ENCODE measurements at places on chromosomes 2 and 18.

GRCh38 chr2:54040685-54041084 is 69.9 kb upstream of the PSME4 start:
- DNase-seq, result no peak

DNA sequence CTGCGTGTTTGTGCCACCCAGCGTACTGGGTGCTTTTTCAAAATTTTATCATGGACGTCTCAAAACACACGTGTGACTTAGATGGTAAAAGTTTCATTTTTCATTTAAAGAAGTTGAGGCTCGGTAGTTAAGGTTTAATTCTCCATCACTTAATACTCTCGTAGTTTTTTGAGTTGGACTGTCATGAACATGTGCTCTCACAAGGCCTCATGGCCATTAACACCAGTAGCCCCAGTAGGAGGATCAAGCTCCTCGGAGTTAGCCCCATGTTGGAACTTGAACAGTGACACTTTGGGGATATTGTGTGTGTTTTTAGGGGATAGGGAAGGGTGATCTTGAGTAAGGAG is 15.3 kb downstream of the NMUR1 start:
- DNase-seq, result no peak

- DNase-seq, result no peak
These were observed 24.6 kb downstream of the PRKRA start for GRCh38 chr2:178426388-178426787.

DNA sequence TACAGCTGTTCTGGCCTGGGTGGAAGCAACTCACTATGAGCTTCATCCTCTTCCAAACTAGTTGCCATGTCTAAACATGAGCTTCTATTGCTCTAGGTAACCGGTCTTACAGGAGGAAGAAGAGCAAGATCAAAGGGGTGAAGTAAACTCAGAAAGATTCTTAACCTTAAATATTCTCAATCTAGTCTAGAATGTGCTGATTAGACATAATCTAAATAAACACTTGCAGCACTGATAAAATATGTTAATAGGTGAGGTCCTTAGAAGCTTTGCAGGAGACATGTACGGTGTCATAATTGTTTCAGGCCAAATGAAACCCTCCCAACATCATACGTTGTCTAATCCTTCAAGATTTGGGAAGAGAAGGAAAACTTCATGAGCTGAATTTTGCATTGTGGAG is 431.6 kb upstream of the FSHR start:
- DNase-seq, result no peak

DNA sequence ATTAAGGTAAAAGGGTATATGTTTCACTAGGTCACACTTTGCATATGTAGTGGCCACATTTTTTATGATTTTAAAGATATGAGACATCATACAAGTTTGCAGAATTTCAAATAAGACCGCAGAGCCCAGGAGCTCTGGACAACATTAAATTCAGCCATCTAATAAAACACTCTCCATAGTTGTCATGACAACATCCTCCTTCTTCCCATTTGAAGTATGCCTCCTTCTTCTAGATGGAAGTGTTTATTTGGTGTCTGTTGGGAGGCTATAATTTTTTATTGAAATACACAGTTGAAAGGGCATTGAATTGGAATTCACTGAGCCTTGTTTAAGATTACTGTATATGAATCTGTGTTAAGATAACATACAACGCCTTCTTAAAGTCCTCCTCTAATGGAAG is 467.3 kb downstream of the CMPK2 start:
- DNase-seq, result no peak

GRCh38 chr2:218867900-218868299 is 8.3 kb downstream of the WNT6 start:
- DNase-seq, result no peak

- DNase-seq, result no peak
These were observed 105.5 kb upstream of the NEUROD1 start for GRCh38 chr2:181785691-181786344.

DNA sequence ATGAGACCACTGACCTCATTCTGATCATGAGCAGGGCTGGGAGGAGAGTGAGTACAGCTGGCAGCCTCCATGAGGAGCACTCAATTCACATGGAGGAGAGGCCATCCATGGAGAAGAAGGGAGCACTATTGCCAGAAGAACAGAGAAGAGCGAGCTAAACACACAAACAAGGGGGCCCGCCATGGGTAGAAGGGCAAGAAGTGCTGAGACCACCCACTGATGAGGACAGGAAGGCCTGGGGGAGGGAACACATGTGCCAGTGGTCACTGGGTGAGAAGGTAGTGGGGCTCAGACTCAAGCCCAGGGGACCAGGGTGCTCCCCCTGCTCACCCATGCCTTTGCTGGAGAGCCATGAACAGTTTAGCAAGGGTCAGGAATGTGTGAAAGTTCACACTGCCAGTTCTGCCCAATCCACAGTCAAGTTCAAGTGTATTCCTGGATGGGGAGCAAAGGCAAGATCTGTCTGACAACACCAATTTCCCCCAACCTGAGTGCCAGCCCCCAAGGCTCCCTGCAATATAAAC is 57.7 kb downstream of the TTC32 start:
- DNase-seq, result no peak

DNA sequence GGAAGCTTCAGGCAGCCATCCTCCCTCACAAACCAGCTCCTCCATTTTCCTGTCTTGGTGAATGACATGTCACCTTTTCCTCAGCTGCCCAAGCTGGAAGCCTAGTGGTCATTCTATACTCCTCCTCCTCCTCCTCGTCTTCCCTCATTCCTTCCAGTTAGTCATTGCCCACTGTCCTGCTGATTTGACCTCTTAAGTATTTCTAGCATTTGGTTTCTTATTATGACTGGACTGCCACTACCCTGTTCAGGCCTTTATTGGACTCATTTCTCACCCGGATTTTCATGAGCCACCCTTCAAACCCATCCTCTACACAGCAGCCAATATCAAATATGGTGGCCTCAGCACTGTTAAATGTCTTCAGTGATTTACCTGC is 21.9 kb upstream of the MGAT5 start:
- no peak for DNase-seq

GRCh38 chr18:13374468-13375301 is 156.1 kb downstream of the LDLRAD4 start:
- DNase-seq, result no peak

DNA sequence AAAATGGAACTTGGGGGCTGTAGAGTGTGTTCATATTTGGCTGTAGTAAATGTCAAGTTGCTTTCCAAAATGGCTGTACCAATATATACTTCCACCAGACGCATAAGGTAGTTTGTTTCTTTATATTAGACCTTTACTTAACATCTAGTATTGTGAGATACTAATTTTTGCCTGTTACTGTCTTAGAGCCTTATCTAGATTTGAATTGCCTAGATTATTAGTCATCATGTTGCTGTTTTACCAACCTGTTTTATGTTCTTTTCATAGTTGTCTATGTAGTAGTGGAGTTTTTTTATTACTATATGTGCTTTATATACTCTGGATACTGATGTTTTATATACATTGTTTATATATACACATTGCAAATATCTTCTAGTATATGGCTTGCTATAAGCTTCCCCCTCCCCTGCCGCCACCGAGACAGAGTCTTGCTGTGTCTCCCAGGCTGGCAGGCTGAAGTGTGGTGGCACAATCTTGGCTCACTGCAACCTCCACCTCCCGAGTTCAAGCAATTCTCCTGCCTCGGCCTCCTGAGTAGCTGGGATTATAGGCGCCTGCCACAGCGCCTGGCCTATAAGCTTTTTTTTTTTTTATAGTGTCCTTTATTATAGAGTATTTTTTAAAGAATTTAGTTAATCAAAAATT is 18.9 kb downstream of the SLC39A10 start:
- DNase-seq, result no peak

GRCh38 chr2:109386004-109386695 is 227.6 kb downstream of the SEPTIN10 start:
- DNase-seq, result no peak

DNA sequence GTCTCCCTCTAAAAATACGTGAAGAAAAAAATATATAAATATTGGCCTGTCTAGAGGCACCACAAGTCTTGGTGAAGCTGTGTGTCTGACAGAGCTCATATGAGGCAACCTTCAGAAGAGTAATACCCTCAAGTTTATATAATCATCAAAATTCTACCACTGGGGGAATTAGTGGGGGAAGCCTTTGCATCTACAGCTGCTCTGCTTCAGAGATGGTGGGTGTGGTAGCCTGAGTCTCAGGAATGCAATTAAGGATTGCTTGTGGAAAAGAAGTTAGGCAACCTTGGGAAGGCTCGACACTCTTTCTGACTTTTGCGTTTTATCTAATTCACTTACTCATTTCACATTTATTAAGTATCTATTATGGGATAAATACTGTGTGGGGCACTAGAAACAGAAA is 17.4 kb downstream of the TPGS2 start:
- no peak for DNase-seq

GRCh38 chr18:68995675-68996074 is 197.8 kb downstream of the CCDC102B start:
- no peak for DNase-seq

DNA sequence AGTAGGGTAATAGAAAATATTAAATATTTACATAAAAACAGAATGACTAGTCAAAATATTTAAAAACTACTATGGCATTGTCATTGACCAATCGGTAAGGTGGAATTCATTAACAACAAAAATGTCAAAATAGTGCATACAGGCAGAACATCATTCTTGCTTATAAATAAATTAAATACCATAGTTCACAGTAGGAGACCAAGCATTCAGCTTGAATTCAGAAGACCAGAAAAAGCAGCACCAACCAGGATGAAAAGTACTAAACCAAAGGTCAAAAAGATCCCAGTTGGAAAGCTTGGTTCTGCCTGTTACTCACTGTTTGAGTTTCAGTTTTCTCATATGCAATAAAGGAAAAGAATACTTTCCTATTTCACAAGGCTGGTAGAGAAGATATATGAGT is 244.3 kb downstream of the OSR1 start:
- no peak for DNase-seq

GRCh38 chr18:6396276-6396675 is 18.4 kb downstream of the L3MBTL4 start:
- DNase-seq, result no peak

All from nucleus accumbens (tissue), 56 donors.